Gastroesophageal sphincter (tissue), 4 donors: ENCODE measurements at places on chromosomes 11 and 22. TPM values are rescaled to one million over a fixed set of nuclear protein-coding genes. Genes with fewer than 3 reads are reported as not detected.

Gene CYB561A3
- total RNA-seq = 39.0 TPM

Gene OR2AG2
- not detected for total RNA-seq

Gene PDE2A
- 31.6 TPM for total RNA-seq

Gene OLFML1
- total RNA-seq = 8.4 TPM

Gene ALDH3B1
- total RNA-seq = 13.7 TPM
